ENCODE measurements at places on chromosomes 5 and 9.
A peak's percentile ranks its signal among the peaks of the same experiment; 100 is the strongest.

DNA sequence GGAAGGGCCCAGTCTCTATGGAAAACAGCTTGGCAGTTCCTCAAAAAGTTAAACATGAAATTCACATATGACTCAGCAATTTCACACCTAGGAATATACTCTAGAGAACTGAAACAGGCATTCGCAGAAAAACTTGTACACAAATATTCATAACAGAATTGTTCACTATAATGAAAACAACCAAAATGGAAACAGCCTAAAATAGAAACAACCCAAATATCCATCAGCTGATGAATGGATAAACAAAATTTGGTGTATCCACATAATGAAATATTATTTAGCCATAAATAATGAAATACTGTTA lies 4.8 kb upstream of the GPR150 start:
- DNase-seq: no peak

DNA sequence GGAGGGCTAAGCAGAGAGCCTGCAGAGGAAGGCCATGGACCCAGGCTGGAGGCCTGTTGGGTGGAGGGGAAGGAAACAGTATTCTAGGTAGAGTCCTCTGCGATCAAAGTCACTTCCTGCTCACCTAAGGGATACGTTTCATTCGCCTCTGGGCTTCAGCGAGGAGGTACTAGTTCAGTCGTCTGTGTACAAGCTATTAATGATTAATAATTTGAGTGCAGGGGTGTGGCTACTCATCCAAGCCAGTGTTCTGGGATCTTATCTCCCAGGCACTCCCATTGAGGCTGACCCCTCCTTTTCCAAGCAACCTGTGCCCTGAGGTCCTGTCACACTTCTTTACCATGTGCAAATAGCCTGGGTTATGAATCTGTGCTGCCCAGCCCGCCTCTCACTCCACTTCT lies 25.2 kb downstream of the RALGPS1 start:
- no peak for DNase-seq

- no peak for DNase-seq
These were observed 345.9 kb upstream of the RIOK2 start for GRCh38 chr5:97528941-97529340.

- DNase-seq: no peak
These were observed 11.9 kb downstream of the OTULINL start for GRCh38 chr5:14593326-14594021.

DNA sequence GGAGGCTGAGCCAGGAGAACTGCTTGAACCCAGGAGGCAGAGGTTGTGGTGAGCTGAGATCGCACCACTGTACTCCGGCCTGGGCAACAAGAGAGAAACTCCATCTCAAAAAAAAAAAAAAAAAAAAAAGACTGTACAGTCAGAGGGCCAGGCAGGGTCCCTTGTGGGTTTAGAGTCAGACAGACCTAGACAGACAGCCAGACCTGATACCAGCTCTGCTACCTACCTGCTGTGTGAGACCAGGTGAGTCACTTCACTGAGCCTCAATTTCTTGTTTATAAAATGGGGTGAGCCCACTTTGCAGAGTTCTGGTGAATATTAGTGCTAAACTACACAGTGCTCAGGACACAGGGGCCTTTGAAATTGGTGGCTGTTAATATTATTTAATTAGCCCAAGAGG lies 19.7 kb downstream of the TRIM14 start:
- DNase-seq: no peak

DNA sequence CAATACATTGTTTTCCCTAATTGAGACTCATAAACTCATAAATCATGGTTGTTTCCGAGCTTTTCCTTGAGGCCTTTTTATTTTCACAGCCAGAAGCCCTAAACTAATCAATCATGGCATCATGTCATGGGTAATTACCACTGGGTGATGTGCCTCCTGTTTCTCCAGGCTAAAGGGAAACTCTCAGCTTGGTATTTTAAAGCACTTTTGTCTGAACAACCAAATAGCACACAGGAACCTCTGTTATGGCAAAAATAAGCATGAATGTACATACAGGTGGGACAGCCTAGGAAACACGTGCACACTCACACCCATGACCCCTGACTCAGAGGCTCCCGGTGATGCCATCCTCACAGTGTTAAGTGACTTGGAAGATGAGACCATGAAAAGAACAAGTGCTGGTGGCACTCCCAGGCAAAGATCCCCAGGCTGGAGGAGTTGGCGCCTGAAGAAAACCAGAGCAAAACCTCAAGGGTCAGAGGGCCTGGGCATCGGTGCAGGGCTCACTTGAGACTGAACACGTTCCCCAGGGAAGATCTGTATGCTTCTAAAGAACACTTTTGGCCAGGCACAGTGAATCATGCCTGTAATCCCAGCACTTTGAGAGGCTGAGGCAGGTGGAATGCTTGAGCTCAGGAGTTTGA lies 154.3 kb downstream of the ROR2 start:
- no peak for DNase-seq

- DNase-seq: peak; percentile 65
These were observed at the start of gene TXN for GRCh38 chr9:110256380-110257096. TSS of gene TXN (minus strand) at chr9:110256507. CDS start at chr9:110256435, 72 bp downstream.

DNA sequence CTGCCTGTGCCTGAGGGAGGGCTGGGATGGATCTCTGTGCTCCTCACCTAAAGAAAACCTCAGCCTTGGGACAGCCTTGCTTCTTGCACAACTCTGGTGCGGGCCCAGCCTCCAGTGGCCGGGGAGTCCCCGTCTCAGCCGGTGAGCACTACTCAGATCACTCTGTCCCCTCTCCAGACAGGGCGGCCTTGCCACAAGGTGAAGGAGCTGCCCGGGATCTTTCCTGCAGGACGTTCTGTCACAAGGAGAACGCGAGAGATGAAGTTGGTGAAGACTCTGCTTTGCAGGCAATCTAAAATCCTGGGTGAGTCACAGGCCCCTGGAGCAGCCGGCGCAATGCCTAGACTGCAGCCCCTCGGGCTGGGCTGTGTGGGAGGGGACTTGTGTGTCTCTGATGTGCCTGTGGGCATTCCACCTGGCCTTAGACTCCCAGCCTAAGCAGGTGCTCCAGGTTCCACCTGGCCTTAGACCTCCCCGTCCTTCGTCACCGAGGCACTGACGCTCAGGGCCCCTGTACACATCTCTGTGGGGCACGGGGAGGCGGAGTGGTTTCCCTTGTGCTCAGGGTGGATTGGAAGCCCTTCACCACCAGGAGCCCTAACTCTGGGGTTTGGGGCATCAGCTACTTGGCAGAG lies 15.2 kb upstream of the IRX4 start:
- no peak for DNase-seq

GRCh38 chr5:123283031-123283430 lies 140.2 kb downstream of the CEP120 start:
- DNase-seq: no peak

- DNase-seq: no peak
These were observed 10.2 kb upstream of the GPR150 start for GRCh38 chr5:95609711-95610110.

- no peak for DNase-seq
These were observed 237.4 kb upstream of the PRDM9 start for GRCh38 chr5:23269981-23270380.

DNA sequence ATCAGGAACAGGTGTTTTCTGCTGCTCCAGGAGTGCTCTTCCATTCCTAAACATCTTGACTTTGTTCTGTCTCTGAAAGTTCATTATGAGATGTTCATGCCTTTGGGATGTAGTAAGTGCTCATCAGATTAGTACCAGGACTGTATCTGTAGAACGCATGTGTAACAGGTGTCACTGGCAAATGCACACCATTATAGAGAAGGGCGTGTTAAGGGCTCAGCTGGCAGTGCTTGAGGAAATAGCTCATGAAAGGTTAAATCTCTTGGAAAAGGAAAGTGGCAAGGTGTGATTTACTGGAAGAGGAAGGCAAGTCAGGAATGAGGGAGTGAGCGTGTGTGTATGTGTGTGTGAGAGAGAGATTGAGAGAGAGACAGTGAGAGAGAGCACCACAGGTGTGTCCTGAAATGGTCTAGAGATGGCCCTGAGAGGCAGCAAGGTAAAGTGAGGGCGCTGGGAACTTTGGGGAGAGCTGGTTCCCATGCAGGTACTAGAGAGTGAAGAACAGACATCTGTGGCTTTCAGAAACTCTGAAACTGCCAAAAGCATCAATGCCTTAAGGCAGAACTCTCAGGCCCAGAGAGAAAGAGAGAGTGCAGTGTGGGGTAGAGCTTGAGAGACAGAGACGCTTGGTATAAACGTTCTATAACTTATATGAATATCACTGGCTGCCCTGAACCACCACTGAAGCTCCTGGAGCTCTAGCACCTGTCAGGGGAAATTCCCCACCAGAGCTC lies 13.7 kb upstream of the CXCL14 start:
- no peak for DNase-seq

DNA sequence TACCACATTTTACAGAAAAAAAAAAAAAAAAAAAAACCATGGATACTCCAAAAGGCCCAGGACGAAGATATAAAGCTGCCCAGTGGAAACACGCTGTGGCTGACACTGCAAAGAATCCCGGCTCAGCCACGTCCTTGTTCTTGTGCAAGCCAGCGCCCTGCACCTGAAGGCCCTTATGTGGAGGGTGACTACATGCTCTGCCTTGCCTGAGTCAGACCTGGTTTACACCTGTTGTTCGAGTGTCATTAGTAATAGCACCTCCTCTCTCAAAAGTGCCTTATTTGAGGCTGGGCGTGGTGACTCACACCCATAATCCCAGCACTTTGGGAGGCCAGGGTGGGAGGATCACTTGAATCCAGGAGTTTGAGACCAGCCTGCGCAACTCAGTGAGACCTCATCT lies 54.3 kb upstream of the ZSWIM6 start:
- no peak for DNase-seq

- DNase-seq: no peak
These were observed 4.6 kb downstream of the CSF1R start for GRCh38 chr5:150081541-150082283.

DNA sequence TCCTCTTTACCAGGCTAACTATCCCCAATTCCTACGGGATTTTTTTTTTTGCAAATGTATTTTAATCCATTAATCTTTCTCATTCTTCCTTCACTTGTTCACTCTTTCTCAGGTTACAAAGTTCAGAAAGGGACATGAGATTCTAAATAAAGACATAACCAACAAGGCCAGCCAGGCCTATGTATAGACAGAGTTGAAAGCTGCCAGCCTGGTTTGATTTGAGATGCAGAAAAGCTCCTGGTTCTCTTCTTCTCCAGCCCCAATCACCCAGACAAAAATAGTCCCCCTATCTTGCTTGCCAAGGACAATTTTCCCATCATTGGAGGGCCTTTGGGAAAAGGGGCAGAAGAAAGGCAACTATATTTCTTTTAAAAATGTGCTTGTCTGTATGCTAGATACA lies 398.8 kb downstream of the NFIB start:
- DNase-seq: no peak

DNA sequence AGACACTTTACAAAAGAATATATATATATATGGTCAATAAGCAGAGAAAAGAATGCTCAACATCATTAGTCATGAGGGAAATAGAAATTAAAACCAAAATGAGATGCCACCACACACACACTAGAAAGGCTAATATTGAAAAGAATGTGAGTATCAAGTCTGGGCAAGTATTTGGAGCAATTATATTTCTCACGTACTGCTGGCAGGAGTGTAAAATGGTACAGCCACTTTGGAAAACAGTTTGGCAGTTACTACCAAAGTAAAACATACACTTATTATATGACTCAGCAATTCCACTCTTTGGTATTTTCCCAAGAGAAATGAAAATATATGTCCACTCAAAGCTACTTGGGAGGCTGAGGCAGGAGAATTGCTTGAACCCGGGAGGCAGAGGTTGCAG lies 29.8 kb downstream of the NEUROG1 start:
- DNase-seq: no peak

DNA sequence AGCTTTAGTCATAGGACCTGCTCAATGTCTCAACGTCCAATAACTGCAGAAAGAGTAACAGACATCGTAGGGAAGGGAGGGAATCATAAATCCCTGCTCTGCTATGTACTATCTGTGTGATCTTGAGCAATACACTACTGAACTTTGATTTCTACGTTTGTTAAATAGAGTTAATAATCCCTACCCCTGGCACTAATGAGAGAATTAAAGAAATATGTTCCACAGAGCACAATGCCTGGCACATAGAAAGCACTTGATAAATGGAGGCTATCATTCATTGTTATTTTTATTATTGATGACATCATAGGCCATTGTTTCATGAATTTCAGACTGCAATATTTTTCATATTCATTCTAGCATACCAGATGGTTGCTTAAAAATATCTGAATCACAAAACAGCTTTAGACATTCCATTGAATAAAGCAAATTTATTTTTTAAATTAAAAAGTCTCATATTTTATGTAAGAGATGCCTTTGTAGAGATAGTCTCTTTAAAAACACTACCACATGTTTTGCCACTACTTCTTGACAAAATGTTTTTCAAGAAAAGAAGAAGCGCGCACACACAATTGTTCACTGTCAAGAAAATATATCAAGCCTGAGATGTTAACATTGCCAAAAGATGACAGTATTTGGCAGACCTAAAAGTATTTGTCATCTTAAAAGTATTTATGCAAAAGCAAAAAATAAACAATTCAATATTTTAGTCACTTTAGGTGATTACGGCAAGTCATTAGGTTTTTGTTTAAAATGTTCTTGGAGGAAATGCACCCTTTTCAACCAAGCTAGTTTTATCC lies 108.5 kb downstream of the EBF1 start:
- no peak for DNase-seq

DNA sequence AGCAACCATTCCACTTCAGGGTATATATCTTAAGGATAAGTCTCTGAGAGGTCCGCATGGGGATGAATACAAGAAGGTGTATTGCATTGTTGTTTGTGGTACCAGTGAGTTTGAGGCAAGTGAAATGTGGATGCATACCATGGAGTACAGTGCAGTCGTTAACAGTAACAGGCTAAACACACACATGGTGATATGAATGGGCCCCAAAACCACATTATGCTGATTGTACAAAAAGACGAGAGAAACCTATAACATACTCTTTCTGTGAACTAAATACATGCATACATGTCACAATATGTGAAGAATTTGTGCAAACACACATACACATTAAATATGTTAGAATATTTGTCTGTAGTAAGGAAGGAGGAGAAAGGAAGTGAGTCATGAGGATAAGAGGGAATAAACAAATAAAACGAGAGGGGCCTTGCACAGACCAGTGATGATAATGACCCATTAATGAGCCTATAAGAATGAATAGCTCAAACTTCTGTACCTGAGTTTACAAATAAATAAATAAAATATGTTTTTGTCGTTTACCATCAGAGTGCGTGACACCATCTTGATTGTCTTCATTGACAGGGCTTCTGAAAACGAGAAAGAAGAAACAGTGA lies 66.5 kb upstream of the RICTOR start:
- no peak for DNase-seq

GRCh38 chr5:44932922-44933585 lies 124.3 kb downstream of the MRPS30 start:
- DNase-seq: no peak

GRCh38 chr5:74519679-74520078 lies 120.8 kb downstream of the ENC1 start:
- DNase-seq: no peak

Measured in activated CD4-positive, alpha-beta T cell treated with anti-CD3 and anti-CD28 coated beads for 1 hour (primary cell).